ENCODE measurements at places on chromosomes 11 and 22.
A peak's percentile ranks its signal among the peaks of the same experiment; 100 is the strongest.

- DNase-seq: no peak
Measured at GRCh38 chr22:41574847-41575381, 14.1 kb downstream of the CSDC2 start.

DNA sequence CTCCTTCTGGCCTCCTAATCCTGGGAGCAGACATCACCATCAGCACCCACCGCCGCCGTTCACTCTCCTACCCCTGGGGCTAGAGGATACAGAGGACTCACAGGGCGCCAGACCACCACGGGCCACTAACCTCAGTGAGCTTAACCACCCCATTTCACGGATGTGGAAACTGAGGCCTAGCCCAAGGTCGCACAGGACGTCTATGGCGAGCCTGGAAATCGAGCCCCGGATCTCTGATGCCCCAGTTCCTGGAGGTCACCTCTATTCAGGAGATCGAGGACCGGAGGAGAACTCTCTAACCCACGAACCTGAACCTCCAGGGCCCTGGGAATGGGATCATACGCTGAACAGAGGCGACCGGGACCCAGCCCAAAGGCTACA, 349 bp downstream of the TIMM10 start:
- DNase-seq: no peak

DNA sequence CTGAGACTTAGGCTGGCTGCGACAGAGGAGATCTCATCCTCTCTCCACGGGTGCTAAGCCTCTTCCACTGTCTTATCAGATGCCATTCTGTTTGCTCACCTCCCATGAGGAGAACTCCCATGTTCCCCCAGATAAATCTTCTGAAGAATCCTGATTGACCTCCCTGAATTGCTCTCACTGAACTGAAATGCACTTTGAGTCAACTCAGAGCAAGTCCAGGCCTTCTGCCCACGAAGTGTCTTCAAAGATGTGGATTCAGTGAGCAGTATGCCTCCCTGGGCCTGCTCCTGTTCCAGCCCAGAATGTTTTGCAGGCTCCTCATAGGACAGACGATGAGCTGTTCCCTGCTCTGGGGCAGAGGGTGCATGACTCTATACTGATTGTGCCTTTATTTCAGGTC, 17.4 kb downstream of the TUB start:
- DNase-seq: no peak

DNA sequence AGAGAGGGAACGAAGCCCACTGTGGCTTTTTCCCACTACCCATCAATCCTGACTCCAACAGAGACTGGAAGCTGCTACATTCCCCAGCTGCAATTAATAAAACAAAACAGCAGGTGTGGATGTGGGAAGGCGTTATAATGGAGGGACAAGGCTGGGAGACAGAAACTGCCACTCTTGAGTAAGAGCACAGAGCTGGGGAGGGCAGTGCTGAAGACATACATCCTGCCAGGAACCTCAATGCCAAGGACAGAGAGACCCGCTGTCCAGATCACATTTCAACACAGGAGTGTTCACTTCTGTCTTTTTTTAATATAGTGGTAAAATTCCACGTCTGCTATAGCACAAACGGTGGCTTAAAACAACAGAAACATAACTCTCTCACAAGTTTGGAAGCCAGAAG, 94.5 kb downstream of the LARGE1 start:
- DNase-seq: no peak

DNA sequence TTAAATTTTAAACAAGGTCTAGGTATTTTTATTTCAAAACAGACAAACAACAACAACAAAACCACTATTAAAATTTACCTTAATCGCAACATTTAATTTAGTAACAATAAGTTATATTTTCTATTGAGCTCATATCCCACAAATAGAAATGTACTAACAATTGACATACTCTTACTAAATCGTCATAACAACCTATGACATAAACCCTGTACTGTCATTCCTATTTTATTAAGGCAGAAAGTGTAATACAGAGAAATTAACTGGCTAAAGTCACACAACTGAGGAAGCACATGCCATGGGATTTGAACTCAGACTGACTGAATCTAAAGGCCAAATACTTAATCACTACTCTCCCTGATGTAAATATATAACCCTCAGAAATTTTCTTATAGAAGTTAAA, 3.0 kb downstream of the KIF18A start:
- DNase-seq: no peak

DNA sequence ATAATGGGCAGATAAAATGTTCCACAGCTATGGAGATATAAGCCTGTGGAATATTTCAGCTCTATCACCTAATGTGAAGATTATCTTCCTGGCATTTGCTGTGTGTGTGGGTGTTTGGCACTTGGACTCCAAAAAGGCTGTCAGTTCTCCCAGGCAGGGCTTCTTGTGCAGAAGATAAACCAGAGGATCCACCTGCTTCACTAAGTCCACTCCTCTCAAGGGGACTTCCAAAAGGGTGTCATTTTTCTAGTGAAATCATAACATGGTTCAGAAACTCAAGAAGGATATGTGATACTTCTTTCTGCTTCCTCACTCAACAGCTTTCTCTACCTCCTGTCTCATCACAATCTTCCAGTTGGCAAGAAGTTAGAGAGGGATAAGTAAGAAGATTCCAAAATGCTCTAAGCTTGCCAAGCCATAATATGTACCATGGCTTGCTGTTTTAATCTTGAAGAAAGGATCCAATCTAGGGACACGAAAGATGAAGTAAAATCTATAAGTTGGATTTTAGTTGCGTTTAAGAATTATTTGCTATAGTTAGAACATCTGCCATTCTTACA, 206.2 kb upstream of the MTMR2 start:
- no peak for DNase-seq

GRCh38 chr11:119117004-119117706, 4.2 kb upstream of the HINFP start:
- DNase-seq: no peak

DNA sequence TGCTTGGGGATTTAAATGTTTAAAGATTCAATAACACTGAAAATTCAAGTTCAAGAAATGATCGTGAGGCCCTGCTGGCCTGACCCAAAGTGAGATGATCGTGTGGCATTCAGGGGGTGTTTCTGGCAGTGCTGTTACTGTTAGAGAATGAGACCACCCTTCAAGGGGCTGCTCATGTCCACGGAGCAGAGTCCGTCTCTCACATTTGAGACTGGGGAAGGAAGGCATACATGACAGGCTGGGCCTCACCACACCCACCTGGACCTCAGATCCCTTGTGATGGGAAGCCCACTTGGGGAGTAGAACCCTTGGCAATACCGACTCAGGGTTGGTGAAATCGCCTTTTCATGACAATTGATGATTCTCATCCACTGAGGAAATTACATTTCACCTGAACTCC, 16.1 kb upstream of the NRIP3 start:
- no peak for DNase-seq

GRCh38 chr22:35766654-35767580, 49.2 kb downstream of the APOL5 start:
- DNase-seq: no peak

GRCh38 chr11:66625041-66625751, 8.8 kb downstream of the RBM14 start:
- no peak for DNase-seq

- DNase-seq: no peak
Measured at GRCh38 chr11:8032576-8033304, 45.6 kb downstream of the EIF3F start.

GRCh38 chr11:74926304-74927030, 22.4 kb downstream of the XRRA1 start:
- no peak for DNase-seq

- no peak for DNase-seq
Measured at GRCh38 chr22:45496451-45496941, 6.2 kb upstream of the FBLN1 start.

- DNase-seq: no peak
Measured at GRCh38 chr11:7473717-7474116, 11.6 kb upstream of the OLFML1 start.

DNA sequence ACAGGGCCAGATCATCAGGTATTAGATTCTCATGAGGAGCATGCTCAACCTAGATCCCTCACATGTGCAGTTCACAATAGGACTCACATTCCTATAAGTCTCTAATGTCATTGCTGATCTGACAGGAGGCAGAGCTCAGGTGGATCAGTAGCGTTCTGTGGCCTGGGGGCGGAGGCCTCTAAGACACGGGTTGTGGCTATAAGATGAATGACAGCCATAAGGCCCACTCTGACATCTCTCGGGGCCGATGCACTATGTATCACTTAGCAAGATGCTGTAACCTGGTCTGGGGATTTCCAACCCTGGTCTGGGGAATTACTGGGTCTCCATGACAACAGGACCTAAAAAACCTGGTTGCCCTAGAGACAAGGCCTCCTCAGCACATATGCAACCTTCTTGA, 932.7 kb downstream of the TBC1D22A start:
- no peak for DNase-seq

DNA sequence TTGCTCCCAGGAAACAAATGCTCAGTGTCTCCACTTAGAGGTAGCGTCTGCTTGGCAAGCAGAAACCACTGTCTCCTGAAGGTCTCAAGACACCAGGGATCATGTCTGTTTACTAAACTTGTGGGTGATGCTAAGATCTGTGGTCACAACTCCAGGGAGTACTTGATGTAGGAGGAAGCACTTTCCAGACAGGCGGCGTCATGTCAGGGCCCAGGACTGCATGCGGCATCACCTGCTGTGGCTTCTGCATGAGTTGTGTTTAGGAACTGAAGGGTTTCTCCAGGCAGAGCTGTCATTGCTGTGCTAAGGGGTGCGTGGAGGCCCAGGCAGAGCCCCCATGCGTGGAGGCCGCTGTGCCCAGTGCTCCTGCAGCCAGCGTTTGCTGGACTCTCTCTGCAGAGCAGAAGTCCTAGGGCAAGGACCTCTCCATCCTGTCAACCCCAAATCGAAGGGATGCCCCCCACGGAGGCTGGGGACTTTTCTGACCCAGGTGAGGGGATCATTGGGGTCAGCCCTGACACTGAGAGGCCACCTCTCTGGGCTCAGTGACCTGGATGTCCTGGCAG, 8.1 kb upstream of the PANX2 start:
- DNase-seq: no peak

GRCh38 chr22:36435516-36436415, 45.7 kb downstream of the TXN2 start:
- peak; percentile 60 for DNase-seq

DNA sequence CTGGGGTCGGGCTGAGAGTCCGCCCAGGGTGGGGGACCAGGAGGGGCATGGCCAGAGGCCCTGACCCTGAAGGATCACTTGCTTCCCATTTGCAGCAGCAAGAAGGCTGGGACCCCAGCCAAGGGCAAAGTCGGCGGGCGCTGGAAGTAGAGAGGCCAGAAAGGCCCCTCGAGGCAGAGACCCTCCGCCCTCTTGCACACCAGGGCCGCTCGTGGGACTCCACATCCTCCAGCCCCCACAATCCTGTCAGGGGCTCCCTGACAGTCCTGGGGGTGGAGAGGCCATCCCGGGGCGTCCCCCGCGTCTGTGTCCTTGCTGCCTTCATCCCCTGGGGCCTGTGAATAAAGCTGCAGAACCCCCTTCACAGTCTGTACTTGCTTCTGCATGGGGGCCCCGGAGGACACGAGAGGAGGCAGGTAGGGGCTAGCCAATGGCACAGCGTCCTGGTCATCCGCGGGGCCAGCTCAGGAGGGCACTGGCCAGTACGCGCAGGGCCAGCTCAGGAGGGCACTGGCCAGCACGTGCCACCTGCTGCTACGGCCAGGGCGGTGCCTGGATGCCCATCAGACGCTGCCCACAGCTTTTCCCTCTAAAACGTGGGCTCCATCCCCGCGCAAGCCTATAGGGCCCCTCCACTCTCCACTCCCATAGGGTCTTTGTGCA, 8.7 kb upstream of the MRPL23 start:
- DNase-seq: no peak
